ENCODE measurements at places on chromosomes 3 and 15.

DNA sequence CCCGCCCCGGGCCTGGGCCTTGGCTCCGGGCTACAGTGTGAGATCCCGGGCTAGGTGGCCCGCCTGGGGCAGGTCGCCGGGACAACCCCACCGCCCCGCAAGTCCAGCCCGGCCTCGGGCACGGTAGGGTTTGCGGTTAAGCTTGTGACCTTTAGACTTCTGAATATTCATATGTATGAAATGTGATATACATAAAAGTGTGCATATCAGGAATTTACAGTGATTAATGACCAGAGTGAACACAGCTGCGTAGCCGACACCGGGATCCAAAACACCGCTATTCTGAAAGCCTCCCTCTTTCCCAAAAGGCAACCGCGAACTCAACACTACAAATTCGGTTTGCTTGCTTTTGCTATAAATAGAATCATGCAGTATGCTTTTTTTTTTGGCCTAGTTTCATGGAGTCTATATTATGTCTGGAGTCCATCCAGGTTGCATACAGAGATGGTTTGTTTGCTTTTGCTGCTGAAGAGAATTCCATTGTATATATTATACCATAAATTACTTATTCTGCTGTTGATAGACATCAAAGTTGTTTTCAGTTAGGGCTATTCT, 636 bp upstream of the SNRPA1 start:
- no peak for DNase-seq

DNA sequence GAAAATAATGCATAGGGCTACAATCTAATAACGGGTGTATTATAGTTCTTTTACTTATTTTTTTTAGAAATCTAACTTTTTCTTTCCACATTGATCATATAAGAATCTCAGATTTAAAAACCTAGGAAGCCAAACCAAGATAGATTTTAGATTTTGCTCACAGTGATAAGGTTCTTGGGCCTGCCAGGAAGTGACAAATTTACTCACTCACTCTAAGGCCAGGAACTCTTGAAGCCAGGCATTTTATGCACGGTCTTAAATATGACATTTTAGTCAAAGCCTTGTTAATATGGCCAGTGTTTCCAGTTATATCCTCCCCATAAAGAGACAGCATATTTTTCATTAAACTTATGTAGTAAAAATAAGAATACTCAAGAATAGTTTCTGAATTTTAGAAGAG, 271.4 kb downstream of the SQOR start:
- DNase-seq, result no peak

DNA sequence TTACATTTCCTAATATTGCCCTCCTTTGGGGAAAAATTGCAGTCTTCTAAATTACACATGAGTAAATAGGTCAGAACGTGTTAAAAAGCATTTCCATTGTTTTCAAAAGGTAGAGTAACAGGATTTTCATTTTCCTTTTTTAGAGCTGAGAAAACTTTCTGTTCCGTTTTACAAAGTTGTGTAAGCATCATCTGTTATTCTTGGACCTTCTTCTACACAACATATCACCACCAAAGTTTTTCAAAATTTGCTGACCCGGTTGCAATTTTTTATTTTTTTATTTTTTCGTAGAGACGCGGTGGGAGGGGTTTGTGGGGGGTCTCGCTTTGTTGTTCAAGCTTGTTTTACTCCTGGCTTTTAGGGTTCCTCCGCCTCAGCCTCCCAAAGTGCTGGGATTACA, 1.1 kb downstream of the CCDC39 start:
- no peak for DNase-seq

DNA sequence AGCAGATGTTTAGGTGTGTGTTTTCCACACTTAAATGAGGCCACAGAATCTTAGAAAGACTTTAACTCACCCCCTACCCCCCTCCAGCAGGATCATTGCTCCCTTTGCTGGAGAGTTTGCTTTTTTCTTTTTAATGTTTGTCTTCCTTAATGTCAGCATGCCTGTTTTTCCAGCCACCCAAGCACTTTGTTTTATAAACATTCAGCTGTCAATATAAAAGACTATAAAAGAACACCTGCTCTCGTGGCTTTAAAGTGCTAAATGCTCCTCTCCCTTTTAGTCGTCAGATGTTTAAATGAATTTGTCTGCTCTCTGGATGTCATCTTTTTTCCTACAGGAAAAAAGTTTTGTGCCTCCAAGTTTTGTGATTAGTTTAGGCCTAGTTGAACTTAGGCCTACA, 61.7 kb downstream of the SIDT1 start:
- DNase-seq, result no peak

DNA sequence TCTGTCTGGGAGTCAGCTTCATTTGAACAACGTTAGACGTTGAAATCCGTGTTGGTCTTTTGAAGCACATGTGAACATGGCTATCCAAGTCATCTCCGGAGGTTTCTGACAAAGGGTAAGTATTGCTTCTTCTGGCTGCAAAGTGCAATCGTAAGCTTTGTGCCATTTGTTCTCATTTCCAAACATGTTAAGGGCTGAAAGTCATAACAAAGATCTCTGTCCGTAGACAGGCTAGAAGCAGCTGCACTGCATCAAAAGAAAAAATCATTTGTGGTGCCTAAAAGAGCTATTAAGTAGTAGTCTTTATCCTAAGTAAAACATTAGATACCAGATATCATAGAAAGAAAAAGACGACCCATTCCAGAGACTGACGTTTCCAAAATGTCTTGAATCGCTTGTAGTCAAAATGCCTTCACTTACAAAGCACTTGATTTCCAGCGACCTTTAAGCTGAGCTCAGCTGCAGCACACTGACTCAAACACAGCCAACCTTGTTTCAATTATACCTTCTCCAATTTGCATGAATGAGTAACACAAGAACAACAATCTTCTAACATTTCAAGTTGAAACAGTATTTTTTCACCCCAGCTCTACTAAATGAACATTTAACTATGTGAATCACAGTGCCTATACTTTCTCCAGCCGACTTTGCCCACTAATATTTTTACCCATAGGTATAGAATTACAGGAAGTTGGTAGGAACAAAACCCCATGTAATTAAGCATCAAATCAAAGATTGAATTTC, 76.6 kb downstream of the NEDD4 start:
- DNase-seq, result no peak

DNA sequence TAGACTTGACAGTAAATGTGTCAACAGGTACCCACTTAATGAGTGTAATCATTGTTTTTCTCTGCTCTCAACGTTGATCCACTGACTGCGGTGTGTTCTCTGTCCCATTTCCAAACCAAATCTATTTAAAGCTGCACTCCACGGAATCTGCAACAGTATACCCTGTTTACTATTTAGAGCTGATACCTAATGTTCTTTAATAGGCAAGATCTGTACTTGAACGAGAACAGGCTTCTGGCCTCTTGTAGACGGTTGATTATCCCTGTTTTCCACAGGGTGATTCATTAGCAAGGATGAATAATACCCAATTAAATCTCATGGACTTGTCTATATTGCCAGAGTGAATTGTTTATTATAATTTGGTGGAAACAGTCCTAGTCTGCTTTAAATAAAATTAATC, 189.9 kb downstream of the LPP start:
- no peak for DNase-seq

GRCh38 chr3:127606981-127607595, 8.9 kb downstream of the MCM2 start:
- DNase-seq, result no peak

GRCh38 chr3:145017959-145018358, 1046.3 kb downstream of the DIPK2A start:
- DNase-seq, result no peak

GRCh38 chr15:39486621-39487457, 94.0 kb upstream of the THBS1 start:
- DNase-seq, result no peak

DNA sequence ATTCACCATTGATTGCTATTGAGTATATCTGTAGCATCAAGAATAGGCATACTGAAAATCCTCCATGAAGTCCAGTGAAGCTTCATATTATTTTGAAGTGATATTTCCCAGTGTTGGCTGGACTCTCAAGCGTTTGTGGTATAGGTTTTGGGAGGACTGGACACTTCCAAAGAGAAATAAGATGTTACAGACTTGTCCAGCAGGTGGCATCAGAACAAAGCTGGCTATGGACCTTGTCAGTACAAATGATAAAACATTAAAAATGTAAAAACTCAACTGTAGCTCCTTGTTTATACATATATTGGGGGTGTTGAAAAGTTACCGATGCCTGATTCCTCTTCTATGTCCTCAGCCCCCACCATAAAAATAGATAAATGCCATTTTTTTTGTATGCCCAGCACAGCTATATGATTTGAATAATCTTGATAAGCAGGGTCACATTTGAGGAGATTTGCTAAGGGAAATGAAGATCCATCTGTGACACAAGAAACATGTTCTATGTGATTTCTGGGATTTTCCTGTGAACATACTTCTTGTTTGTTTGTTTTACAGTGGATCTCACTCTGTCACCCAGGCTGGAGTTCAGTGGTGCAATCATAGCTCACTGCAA, 54.5 kb upstream of the GOLGA6B start:
- no peak for DNase-seq

Measured in NCI-H1436 (cell line).